ENCODE measurements at places on chromosomes 13 and 19.
A peak's percentile ranks its signal among the peaks of the same experiment; 100 is the strongest.

DNA sequence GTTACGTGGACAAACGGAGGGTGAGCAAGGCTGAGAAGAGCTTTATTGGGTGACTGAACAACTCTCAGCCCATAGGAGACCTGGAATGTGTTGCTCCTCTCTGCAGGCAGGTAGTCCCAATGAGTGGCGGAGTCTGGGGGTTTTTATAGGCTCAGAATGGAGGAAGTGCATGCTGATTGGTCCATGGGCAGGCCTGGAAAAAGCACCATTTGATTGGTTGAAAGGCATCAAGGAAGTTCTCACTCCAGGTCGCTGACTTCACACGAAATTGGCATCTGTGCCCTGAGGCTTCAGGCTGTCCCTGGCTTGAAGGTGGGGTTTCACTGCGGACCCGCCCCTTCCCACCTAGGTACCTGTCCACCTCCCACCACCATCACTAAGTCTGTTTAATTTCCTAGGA is 65.4 kb downstream of the SPATA13 start:
- DNase-seq, result no peak

GRCh38 chr19:49425922-49426592 is 869 bp downstream of the GFY start:
- no peak for DNase-seq

DNA sequence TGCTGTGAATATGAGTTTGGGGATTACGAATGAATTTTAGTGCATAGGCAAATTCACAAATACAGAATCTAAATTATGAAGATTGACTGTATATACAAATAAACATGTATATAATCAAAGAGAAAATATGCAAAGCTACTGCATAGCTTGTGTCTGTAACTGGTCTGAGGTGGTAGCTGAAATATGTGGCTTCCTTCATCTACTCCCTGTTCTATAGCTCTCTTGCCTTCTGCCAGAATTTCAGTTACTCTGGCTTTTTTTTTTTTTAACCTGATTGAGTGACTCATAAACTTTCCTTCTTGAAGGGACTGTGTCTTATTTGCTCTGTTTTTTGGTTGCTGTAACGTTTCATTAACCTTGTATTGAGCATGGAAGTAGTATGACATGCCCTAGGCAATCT is 26.6 kb downstream of the DNAJC3 start:
- DNase-seq, result no peak

DNA sequence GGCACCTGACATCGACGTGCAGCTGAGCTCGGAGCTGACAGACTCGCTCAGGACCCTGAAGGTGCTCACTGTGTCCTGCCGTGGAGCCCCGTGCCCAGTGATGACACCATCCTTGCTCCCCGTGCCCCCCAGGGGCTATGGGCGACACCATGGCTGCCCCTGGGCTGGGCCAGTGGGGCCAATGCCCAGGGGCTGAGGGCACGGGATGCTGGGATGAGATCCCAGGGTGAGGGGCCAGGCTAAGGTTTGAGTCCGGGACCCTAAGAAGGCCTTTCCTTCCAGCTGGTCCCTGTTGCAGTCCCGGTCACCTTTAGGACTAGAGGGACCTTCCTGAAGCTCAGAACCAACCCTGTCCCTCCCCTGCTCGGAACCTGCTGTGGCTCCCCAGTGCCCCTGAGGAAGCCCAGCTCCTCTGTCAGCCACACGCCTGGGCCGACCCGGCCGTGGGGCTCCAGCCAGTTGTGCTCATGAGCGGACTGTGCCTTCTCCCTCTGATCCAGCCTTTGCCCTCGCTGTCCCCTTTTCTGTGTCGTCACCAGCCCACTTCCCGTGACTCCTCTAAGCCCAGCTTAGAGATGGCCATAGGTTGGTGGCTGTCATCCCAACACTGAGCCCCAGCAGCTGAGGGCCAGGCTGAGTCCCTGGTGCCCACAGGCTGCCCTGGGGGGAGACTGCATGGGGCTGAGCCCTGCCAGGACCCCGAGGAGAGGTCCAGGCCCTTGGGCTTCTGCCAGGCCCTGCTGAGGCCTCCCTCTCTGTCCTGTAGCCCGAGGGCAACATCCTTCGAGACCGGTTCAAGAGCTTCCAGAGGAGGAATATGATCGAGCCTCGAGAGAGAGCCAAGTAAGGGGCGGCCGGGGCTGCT is 10.6 kb downstream of the NOP53 start:
- DNase-seq, result no peak

- no peak for DNase-seq
Measured at GRCh38 chr19:7643031-7643415, 6.1 kb downstream of the STXBP2 start.

- DNase-seq, result no peak
Measured at GRCh38 chr13:60152114-60152513, 11.6 kb downstream of the DIAPH3 start.

- no peak for DNase-seq
Measured at GRCh38 chr19:23071147-23071511, 45.7 kb upstream of the ZNF730 start.

GRCh38 chr13:51955281-51955771 is 55.9 kb downstream of the ATP7B start:
- DNase-seq, result peak; percentile 57

GRCh38 chr19:6723108-6723618 is 2.7 kb upstream of the C3 start:
- no peak for DNase-seq

GRCh38 chr13:77544758-77545338 is 9.3 kb downstream of the SCEL start:
- DNase-seq, result no peak

GRCh38 chr19:50750010-50750409 is 20.3 kb upstream of the GPR32 start:
- DNase-seq, result no peak

- DNase-seq, result no peak
Measured at GRCh38 chr13:102980331-102980982, 85.8 kb downstream of the SLC10A2 start.

DNA sequence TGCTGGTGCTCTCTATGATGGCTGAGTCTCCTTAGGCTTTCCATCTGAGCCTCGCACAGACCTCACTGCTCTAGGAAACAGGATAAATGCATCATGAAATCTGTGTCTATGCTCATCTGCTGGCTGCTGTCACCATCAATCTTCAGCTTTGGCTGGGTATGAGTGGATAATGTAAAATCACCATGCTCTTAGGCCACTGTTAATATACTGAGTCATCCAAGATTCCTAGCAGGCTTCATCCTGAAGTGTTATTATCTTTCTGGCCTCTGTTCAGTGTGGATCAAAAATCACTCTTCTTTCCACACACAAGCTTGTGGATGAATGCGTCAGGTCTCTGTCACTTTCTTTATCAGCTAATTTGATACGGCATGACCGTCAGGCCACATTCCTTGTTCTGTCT is 317.4 kb downstream of the NALCN start:
- DNase-seq, result no peak

DNA sequence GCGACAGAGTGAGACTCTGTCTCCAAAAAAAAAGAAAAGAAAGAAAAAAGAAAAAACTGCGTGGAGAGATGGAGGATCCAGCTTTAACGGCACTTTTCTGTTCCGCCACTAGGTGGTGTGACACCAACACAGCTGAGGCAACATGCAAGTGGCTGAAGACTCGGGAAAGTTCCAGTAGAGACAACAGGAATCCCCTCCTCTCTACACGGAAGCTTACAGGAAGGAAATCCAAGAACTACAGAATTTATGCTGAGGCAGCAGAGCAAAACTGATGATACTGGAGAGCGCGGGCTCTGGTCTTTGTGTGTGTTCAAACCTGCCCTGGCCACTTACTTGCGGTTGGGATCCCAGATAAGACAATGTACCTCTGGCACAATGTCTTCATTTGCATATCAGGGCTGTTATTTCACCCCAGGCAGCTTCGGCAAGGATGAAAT is 9.9 kb downstream of the RANBP3 start:
- peak; percentile 15 for DNase-seq

DNA sequence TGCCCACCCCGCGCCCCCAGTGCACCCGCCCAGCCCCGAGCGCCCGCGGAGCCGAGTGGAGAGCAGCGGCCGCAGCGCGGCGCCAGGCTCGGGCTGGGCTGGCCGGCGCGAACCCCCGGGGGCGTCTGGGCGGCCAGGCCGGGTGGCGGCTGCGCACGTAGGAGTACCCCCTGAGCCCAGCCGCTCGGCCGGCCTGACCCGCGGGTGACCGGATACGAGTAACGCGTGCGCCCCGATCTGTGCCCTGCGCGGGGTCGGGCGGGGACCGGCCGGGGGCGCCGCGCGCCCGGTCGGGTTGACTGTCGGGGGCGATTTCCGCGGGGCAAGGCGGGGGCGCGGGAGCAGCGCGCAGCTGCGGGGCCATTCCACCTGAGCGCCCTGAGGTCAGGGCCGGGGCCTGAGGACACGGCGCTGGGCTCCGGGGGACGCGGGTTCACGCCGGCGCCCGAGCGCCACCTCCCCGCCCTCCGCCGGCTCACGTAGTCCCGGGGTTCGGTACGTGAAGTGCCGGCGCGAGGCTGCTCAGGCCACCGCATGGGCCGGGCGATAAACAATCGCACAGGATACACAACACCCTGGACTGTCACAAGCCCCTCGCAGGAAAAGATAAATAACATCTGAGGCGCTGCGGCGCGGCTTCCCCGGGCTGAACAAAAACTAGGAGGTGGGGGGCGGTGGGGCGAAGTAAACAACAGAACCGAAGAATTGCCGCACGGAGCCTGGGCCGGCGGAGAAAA is 37.6 kb upstream of the FLT1 start:
- DNase-seq, result no peak

GRCh38 chr13:43397111-43397510 is 373.7 kb downstream of the DNAJC15 start:
- no peak for DNase-seq

DNA sequence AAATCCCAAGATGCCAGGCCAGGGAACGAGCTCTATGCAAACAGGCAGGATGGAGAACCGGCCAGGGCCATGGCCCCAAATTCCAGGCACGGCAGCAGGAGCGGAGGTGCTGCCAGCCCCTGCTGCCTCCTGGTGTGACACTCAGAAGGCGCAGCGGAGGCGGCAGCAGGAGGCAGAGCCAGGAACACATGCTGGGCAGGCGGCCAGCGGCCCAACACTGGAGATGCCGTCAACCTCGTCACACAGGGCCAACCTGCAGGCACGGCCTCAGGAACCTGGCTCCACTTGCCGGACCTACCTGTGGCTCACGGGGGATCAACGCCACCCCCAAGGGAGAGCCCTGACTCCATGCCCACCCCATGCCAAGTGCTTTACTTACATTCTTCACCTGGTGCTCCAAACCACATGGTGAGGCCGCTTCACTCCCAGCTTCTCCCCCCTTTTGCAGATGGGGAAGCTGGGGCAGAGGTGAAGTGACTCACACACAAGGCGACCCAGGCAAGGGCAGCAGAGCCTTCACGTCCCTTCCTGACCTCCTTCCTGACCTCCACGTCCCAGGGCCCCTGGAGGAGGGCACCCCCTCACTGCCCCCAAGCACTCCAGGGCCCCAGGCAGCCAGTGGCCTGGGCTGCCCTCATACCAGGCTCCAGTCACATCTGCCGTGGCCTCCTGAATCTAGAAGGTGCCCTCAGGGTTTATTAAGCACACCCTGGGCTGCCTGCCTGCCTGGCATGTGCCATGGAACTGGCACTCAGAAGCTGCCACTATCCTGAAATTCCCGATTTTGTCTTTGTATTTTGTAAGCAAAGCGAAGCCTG is 43.5 kb downstream of the GGACT start:
- DNase-seq, result no peak

DNA sequence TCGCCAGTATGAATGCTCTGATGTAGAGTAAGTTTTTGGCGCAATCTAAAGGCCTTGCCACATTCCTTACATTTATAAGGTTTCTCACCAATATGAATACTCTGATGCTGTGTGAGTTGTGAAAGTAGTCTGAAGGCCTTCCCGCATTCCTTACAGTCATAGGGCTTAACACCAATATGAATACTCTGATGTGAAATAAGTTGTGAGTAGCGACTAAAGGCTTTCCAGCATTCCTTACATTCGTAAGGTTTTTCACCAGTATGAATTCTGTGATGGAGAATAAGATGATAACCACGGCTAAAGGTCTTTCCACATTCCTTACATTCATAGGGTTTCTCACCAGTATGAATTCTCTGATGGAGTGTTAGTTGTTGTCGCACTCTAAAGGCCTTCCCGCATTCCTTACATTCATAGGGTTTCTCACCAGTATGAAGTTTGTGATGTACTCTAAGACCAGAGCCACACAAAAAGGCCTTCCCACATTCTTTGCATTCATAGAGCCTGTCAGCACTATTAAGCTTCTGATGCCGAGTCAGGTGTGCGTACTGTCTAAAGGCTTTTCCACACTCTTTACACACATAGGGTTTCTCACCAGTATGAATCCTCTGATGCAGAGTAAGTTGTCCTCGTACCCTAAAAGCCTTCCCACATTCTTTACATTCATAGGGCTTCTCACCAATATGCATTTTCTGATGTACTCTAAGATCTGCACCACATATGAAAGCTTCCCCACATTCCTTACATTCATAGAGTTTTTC is 14.1 kb upstream of the ZFP14 start:
- no peak for DNase-seq

- no peak for DNase-seq
Measured at GRCh38 chr13:85512421-85512820, 286.8 kb downstream of the SLITRK6 start.

DNA sequence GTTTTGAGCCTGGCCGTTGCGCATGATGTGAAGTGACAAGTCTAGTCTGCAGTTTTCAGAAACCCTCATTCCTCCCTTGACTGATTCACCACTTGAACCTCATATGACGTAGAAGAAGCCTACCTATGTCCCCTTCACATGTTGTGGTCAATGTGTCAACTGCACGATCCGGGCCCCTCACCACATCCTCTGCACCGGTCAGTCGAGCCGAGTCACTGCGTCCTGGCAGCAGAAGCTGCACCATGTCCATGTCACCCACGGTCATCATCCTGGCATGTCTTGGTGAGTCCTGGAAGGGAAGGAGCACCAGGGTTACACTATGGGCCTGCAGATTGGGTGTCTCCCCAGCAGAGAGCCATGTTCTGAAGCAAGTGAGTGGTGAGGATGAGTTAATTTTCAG is at the start of gene KIR2DL4:
Gene KIR2DL4 (plus strand): TSS at position 201 of the 400 bp plus-strand sequence. CDS start 42 bp downstream, at position 243.
- DNase-seq, result no peak

DNA sequence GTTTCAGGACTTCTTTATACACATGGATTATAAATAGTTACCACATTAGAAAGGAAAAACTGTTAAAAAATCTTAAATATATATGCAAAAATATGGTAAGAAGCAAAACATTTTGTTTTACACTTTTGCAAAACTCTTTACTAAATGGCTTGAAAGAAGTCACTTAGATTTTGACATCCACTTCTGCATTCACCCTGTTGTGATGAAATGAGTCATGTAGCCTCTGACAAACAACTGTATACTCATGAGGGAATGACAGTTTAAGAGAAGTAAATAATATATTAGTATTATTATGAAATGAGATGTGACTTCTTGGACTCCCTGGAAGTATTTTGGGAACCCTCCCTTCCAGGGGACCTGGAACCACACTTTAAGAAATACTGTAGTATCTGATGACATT is 275.6 kb downstream of the DACH1 start:
- DNase-seq, result no peak

All from DMS 273 treated with DMSO at 0.1 percent for 48 hours (cell line).